ENCODE measurements at places on chromosomes 11 and 22.

DNA sequence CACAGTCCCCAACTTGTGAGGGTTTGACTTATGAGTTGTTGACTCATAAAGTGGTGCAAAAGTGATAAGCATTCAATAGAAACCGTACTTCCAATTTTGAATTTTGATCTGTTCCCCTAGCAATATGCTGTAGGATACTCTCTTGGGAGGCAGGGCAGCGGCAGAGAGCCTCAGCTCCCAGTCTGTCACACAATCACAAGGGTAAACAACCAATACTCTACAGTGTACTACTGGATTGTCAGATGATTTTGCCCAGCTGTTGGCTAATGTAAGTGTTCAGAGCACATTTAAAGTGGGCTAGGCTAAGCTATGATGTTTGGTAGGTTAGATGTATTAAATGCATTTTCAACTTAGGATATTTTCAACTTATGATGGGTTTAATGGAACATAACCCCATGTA, 13.7 kb upstream of the NXPE2 start:
- no peak for DNase-seq

DNA sequence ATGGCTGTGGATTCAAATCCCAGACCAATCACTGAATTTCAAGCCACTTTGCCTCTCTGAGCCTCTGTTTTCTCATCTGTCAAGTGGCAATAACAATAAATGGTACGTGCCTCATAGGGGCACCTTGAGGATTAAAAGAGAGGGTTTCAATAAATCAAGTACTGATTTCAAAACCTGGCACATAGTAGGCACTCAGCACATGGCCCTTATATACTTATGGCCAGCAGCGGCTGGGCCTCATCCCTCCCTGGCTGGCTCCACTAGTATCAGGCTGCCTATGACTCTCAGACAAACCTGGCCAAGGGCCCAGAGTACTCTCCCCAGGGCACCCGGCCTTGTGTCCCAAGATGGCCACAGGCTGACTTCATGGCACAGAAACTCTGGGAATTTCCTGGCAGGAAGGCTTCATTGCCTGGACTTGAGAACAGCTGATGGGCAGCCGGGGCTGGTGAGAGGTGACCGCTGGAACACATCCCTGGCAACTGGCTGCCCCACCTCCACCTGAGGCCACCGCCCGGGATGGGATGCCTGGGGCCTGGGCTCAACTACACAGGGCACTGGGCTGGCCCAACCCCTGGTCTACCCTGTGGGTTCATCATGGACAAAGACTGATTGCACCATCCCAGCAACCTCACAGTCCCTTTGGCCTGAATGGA, 3.4 kb downstream of the FADS3 start:
- no peak for DNase-seq

DNA sequence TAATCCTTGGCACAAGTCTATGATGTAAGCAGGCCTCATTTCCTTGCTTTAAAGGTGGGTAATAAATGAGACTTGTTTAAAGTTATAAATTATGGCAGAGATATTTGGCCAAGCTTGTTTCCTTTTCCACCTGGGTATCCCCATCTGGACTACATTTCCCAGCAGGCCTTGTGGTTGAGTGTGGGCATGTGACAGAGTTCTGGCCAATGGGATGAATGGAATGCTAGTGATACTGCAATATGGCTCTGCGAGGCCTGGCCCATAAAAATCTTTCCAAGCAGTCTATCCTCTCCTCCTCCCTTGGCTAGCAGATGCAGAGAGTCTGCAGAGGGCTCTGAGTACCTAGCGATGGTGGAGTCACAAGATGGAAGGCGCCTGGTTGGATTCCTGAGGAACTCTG, 102.5 kb downstream of the TIMP3 start:
- no peak for DNase-seq

DNA sequence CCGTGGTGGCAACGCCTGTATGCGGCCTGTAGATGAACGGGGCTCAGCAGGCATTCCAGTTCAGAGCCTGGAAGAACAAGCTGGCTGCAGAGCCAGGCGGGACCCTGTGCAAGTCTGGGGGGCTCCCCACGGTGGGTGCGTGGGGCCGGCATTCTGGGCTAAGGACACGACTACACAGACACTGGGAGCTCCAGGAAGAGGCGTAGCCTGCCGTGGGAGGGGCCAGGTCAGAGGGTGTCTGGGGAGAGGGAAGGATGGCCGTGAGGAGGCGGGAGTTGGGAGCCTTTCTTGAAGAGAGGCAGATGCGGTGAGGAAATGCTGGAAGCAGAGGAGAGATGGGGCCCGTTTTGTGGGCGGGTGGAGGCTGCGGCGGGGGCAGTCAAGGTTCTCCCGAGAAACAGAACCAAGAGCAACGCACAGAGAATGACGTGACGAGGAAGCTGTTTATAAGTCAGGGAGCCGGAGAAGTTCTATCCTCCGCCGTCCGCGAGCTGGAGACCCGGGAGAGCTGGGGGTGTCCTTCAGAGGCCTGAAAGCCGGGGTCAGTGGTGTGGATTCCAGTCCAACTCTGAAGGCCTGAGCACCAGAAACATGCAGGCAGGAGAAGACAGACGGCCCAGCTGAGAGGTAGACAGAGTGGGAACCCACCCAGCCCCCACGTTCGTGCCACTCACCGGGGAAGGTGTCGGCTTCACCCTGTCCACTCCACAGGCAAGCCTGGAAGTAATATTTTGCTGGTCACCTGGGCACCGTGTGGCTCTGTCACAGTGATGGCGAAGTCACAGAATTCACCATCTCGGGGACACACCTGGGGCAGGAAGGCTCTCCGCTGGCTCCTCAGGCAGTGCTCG, 529.6 kb downstream of the BRD1 start:
- DNase-seq = no peak

DNA sequence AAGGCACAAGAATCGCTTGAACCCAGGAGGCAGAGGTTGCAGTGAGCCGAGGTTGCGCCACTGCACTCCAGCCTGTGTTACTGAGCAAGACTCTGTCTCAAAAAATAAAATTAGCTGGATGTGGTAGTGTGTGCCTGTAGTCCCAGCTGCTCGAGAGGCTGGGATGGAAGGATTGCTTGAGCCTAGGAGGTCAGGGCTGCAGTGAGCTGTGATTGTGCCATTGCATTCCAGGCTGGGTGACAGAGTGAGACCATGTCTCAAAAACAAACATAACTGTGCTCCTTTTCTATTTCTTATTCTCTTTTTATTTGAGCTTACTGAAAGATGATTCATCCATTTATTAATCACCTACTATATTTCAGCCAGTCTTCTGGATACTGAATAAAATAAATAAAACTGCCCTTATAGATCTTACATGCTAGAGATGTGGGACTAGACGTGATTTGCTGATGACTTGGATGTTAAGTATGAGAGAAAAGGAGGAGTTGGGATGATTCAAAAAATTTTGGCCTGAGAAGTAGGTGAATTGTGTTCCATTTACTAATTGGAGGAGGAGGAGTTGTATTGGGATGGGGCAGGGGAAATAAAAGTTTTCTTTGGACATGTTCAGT, 18.0 kb downstream of the PAAF1 start:
- no peak for DNase-seq

GRCh38 chr11:60992842-60993409, 21.4 kb downstream of the CD6 start:
- no peak for DNase-seq

DNA sequence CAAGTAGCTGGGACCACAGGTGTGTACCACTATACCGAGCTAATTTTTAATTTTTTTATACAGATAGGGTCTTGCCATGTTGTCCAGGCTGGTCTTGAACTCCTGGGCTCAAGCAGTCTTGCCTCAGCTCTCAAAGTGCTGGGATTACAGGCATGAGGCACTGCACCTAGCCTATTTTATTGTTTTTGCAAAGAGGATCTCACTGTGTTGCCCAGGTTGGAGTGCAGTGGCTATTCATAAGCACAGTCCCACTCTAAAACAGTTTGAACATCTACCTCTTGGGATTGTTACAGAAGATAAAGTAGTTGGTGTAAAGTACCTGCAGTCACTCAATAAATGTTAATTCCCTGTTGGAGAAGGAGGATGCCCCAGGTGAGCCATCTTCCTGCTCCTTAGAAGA, 29.1 kb downstream of the XRCC6 start:
- no peak for DNase-seq

DNA sequence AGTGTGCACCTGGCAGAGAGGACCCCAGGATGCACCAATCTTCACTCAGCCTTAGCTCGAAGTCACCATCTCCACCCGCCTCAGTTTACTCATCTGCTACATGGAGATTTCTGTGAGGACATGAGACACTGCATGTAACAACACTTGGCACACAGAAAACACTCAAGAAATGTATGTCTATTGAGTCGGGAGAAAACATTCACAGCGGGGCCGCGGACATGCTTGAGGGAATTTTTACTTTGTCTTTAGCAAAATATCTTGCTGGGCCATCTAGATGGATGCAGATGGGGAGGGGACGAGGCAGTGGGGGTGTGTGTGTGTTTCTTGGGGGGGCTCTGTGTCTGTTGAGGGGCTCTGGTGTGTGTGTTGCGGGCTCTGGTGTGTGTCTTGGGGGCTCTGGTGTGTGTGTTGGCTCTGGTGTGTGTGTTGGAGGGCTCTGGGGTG, 28.4 kb upstream of the RFPL3 start:
- no peak for DNase-seq

- no peak for DNase-seq
Observed at GRCh38 chr11:43697679-43698078, 17.1 kb downstream of the HSD17B12 start.

- no peak for DNase-seq
Observed at GRCh38 chr11:67633758-67634365, 4.1 kb upstream of the NUDT8 start.

DNA sequence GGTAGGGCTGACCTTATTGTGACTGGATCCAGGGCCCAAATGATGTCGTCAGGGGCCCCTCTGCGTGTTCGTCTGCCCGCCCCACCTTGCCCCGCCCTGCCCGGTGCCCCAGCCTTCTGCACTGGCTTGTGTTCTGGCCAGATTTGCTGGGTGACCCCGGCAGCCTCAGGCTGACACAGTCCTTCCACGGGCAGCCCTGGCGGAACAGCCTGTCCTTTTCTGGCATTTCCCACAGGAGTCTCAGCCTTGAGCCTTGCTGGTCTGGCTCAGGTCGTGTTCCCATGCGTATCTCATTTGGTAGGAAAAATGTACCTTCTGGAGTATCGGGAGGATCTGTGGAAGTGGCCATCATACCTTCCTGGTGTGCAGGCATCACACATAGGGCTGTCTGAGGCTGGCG, 31.0 kb downstream of the IGHMBP2 start:
- no peak for DNase-seq

DNA sequence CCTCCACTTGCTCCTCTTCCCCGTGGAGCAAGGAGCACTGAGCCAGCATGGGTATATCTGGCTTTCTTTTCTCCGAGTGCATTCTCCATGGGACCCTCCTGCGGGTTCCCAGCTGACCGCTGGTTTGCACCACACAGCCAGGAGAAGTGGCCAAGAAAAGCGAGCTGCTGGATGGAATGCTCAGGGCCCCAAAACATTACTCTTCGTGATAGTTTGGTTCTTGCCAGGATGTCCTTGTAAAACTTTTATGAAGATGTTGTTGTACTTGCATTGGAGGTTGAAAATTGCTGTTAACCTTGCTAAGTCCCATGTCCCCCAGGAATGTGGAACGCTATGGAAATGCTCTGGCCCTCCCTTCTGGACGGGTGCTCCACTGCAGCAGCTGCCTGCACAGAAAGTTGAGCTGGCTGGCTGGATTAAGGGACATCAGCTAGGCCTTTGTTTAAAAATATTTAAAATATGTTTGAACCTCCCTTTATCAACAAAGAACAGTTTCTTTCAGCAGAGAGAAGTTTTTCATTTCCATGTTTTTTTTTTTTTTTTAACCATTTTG, 68.7 kb downstream of the ZNRF3 start:
- no peak for DNase-seq

DNA sequence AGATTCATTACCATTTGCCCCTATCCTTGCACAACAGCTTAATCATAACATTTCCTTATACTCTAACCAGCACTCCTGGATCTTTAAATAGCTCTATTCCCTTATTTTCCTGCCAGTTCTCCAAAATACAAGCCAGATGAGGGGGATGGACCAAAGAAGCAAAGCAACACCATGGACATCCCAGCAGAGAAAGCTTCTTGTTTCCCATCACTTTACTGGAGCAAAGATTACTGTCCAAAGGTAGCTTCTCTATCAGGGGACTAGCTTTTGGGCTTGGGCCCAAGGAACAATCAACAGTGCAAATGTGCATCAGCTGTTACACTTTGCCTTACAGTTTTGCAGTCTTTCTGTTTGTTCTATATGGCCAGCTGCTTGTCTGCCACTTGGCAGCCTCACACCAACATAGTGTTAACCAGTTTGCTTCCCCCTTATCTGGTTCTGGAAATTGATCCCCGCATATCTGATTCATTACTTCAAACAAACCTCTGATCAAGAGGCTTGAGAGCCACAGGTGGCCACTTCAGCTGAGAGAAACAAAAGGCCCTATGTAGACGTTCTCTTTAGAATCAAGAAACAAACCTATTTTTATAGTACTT, 814.3 kb downstream of the METTL15 start:
- DNase-seq = no peak

- DNase-seq = no peak
Observed at GRCh38 chr22:37896181-37896592, 9.9 kb upstream of the MICALL1 start.

GRCh38 chr22:43275545-43276317, 67.4 kb downstream of the SCUBE1 start:
- DNase-seq = no peak

- DNase-seq = no peak
Observed at GRCh38 chr11:120029321-120029720, 108.6 kb downstream of the TRIM29 start.

DNA sequence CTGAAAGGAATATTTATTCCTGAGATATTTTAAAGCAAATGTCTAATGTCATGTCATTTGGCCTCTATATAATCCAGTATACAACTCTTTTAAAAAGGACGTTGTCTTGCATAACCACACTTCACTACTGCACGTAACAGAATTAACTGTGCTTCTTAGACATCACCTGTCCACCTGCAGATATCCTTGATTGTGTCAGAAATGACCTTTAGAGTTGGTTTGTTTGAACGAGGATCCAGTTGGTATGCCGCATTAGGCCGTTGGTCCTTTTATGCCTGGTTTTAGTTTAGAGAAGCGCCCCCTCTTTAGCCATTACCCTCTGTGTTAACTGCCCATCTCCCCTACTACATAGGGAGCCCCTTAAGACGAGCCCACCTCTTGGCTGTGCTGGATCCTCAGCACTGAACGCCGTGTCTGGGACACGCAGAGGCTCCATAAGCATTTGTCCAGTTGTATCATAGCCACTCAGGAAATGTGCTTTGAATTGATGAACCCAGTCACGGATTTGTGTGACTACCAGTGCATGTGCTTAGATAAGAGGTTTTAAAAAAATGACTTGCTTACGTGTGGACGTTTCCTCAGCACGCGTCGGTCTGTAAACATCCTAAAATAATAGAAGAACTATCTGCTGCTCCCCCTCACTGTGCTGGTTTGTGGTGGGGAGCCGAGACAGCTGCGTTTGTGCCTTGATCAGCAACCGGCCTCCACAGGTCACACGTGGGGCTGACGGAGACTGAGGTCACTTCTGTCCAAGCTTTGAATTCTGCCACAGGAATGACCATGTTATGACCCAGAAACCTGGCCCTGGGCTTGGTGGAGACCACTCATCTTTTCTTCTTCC, 4.0 kb downstream of the MICAL2 start:
- no peak for DNase-seq

DNA sequence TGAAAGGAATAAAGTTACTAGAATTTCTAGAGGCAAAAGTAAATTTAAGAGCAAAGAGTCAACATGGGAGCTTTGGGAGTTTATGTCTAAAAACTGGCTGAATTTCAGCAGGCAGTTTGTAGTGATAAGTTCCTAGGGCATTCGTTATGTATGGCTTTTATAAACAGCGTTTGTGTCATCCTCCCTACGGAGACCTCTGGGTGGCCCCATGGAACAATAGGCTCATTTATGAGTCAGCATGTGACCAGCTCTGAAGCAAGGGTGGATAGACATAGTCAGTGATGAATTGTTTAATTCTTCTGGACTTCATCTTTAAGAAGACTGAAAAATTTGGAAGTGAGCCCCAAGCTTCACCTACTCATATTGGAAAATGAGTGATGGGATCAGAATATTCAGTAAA, 37.1 kb downstream of the SVIP start:
- DNase-seq = no peak

All from stimulated activated CD8-positive, alpha-beta memory T cell treated with anti-CD3 and anti-CD28 coated beads, Interleukin-4, amount 100 ng/mL, for 1 hour (primary cell).